Brain (organoid and tissue), 16 donors: ENCODE measurements at places on chromosomes 16 and 17. TPM values are rescaled to one million over a fixed set of nuclear protein-coding genes. Genes with fewer than 3 reads are reported as not detected.

Gene CCDC47
- polyA plus RNA-seq = 31.7 TPM

Gene TEFM
- polyA plus RNA-seq = 3.7 TPM

Gene MYH1
- polyA plus RNA-seq = not detected

Gene CES1
- 1.5 TPM for polyA plus RNA-seq

Gene SPEM1
- not detected for polyA plus RNA-seq

Gene C17orf113
- polyA plus RNA-seq = 2.9 TPM

Gene SPIRE2
- polyA plus RNA-seq = 14.9 TPM

Gene MAZ
- polyA plus RNA-seq = 626 TPM

Gene SPN
- 0.37 TPM for polyA plus RNA-seq

Gene CALB2
- polyA plus RNA-seq = 308 TPM

Gene NLE1
- 14.8 TPM for polyA plus RNA-seq

Gene WNT9B
- polyA plus RNA-seq = not detected
